Activated naive CD8-positive, alpha-beta T cell treated with anti-CD3 and anti-CD28 coated beads for 36 hours (primary cell): ENCODE measurements at places on chromosomes 16 and 17. TPM values are rescaled to one million over a fixed set of nuclear protein-coding genes. Genes with fewer than 3 reads are reported as not detected.

- DNase-seq = peak; percentile 63
Observed at GRCh38 chr17:49694847-49695697, 12.7 kb downstream of the SLC35B1 start.

GRCh38 chr16:12628536-12628935, 175.2 kb downstream of the CPPED1 start:
- no peak for DNase-seq

GRCh38 chr16:50338371-50339231, 30.2 kb downstream of the BRD7 start:
- no peak for DNase-seq

DNA sequence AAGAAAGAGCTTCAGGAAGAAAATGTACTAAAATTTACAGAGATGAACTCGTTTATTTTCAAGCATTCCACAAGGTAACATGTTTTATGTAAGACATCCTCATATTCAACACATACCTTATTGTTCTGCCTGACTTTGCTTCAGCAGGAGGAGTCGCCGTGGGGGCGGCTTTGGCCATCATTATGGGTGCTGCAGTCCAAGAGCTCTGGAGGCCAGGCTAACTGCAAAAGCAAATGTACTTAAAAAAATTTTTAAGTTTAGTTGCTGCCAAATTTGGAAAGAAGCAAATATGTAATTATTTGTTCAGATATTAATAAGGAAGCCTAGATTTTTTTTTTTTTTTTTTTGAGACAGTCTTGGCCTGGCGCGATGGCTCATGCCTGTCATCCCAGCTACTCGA, 4.1 kb upstream of the SPG7 start:
- no peak for DNase-seq

The HOXB8 gene
- not detected for total RNA-seq

The KRT16 gene
- total RNA-seq = not detected

The CANT1 gene
- total RNA-seq = 39.3 TPM

- no peak for DNase-seq
Observed at GRCh38 chr17:43574896-43575525, 28.9 kb upstream of the ETV4 start.

- DNase-seq = no peak
Observed at GRCh38 chr17:56111706-56112485, 41.4 kb upstream of the ANKFN1 start.

DNA sequence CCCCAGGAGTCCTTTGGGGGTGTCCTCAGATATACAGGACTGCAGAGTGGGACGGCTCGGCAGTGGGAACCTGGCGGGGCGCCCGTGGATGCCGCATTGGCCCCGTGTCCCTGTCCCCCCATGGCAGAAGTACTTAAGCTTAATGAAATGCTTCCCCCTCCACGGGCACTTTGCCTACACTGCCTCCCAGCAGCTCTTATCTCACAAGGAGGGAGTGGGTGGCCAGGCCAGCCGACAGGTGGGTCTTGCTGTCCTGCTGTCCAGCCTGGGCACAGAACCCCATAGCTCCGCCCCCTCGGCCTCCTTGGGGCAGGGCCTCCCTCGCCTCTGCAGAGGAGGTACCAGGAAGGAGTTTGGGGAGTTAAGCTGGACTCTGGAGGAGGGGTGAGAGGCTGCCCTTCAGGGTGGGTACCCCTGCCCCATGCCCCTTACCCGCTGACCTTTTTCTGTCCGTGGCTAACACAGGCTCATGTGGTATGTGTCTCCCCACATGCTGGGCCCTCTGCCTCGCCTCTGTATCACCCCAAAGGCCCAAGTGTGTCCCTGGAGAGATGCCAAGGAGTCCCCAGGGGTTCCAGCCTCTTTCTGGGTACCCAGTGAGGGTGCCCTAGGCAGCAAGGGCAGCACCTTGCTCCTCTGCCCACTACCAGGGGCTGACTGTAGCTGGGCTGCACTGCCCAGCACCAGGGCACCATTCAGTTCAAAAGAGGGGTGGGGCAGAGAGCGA, 8.7 kb downstream of the THRA start:
- DNase-seq = no peak

DNA sequence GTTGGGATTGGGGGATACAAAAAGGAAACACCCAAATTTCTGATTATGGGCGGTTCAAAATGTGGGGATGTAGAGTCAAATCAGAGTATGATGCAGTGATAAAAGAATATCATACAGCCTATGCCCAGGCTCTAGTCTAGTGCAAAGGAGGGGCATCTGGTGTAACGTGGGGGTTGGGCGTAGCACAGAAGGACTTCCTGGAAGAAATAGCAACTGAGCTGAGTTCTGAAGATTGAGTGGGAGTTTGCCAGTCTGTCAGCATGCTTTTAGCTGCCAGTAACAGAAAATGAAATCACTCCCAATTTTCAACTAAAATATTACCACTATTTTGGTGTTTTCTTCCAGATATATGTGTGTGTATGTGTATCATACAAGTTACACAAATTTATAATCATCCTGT, 196.9 kb downstream of the SPECC1 start:
- DNase-seq = peak; percentile 44

- DNase-seq = no peak
Observed at GRCh38 chr16:14371778-14372431, 258.2 kb downstream of the PARN start.

The PRSS21 gene
- total RNA-seq = 11.2 TPM

- DNase-seq = no peak
Observed at GRCh38 chr16:80300876-80301275, 239.9 kb upstream of the DYNLRB2 start.

The FOXN1 gene
- total RNA-seq = not detected

- DNase-seq = no peak
Observed at GRCh38 chr16:46900455-46901235, 16.5 kb downstream of the GPT2 start.

- DNase-seq = no peak
Observed at GRCh38 chr16:19542138-19542821, 13.2 kb upstream of the VPS35L start.

GRCh38 chr16:67782567-67783352, 23.6 kb downstream of the RANBP10 start:
- DNase-seq = no peak

The AXIN2 gene
- 1.6 TPM for total RNA-seq

The MT1F gene
- total RNA-seq = 13.2 TPM

DNA sequence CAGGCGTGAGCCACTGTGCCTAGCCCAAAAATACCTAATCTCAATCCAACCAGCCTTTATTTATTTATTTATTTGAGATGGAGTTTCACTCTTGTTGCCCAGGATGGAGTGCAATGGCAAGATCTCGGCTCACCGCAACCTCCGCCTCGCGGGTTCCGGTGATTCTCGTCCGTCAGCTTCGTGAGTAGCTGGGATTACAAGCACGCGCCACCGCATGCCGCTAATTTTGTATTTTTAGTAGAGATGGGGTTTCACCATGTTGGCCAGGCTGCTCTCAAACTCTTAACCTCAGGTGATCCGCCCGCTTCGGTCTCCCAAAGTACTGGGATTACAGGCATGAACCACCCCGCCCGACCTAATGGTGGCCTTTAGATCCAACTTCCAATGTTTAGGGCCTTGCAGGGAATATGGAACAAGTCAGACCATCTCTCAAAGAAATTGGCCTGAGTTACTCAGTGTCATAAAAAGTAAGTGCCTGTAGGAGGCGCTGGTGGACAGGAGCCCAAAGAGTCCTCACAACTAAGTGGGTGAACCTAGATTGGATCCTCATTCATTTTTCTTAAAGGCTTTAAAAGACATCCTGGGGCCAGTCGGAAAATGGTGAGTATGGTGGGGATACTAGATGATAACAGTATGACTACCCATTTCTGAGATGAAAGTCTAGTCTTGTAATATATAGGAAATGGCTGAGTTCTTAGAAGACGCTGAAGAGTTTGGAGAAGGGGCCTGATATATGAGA, 4.6 kb downstream of the ZSCAN10 start:
- peak; percentile 36 for DNase-seq

DNA sequence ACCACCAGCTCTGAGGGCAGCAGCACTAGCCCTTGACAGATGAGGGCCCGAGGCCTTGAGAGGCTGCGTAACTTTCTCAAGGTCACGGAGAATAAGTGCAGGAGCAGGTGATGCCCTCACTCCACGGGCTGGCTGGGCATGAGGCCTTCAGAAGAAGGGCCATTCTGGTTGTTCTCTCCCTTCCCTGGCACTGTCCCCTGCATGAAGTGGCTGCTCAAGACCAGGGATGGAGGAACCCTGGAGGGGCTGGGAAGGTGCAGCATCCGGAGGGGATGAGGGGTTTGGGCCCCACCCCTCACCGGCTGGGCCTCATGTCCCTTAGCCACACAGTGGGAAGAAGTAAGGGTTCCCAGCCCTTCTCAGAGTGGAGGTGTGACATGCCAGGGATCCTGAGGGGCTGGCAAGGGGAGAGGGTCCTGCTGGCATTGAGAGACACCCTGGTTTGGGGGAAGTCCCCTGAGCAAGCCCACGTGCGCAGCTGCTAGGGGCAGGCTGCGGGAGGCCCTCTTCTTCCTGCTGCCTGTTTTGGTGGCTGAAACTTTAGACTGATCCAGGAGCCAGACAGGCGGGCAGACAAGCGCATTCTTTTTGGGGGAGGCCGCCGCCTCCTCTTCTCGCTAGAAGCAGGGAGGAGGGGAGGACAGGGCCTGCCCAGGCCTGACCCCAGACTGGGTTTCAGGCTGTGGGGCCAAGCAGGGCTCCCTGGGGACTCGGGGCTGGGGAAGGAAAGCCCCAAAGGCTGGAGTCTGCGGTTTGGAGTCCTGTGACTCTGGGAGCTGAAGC, 74.0 kb downstream of the N4BP1 start:
- DNase-seq = peak; percentile 44

GRCh38 chr16:89953671-89954406, 5.3 kb downstream of the DEF8 start:
- no peak for DNase-seq

GRCh38 chr17:29091606-29092289, 48.8 kb downstream of the PIPOX start:
- DNase-seq = no peak

DNA sequence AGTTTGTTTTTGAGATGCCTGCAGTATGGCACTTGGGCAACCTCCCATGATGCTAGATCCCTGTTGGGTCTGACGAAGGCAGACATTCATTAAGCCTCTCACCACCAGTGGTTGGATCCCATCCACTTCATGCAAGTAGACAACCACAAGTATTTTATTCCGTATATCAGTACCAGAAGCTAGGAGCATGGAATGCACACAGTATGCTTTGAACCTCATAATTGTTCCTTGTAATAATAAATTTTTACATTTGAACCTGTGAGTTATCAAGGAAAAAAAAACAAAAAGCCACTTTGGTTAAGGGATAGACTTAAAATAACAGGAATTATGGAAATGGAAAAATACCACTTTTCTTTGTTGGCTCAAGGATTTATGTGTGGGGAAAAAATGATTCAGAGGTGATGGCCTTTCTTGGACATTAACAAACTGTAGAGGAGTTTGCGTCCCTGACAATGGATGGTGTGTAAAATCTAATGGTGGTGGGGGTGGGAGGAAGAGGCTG, 107.1 kb upstream of the KCNJ16 start:
- no peak for DNase-seq

GRCh38 chr17:58755269-58755576, 431 bp upstream of the PPM1E start:
- DNase-seq = no peak

The HOXB6 gene
- total RNA-seq = not detected

The ABCA6 gene
- total RNA-seq = 0.10 TPM

DNA sequence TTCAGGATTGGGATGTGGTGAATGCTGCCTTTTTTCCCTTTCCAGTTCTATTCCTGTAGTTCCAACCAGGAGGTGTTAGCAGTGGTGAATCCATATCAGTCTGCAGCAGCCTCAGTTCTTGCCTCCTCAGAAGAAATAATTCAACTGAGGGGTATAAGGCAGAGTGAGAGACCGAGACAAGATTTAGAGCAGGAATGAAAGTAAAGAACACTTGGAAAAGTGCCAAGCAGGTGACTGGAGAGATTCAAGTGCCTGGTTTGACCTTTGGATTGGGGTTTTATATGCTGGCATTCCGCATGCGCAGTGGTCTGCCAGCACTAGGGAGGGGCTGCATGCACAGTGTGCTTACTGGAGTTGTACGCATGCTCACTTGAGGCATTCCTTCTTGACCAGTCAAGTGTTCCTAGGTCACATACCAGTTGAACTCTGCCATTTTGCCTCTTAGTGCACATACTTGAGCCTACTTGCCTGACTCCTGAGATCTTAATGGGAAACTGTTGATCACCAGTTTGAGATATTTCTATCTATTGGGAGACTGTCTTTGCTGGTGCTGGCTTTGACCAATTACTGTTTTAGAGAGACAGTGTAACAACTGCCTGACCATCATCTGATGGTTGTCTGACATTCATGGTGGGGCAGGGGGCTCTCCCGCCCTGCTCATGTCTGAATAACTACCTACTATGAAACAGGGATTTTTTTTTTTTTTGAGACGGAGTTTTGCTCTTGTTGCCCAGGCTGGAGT, 680 bp upstream of the CCL15 start:
- no peak for DNase-seq

DNA sequence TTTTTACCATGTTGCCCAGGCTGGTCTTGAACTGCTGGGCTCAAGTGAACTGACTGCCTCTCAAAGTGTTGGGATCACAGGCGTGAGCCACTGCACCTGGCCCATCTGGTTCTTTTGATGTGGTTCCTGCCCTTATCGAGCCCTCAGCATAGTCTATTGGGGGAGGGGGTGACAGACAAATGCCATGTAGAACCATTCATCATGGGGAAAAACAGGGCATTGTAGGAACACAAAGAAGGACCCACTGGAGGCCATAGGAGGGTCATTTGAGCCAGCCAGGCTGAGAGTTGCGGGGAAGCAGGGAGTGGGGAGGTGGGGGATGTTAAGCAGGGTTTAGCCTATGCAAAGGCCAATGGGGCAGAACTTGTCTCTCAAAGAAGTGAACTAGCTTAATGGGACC, 11.9 kb downstream of the SEC14L5 start:
- DNase-seq = no peak

The PYY gene
- not detected for total RNA-seq

GRCh38 chr17:82388223-82388921, 16.8 kb downstream of the UTS2R start:
- DNase-seq = no peak

The AOC2 gene
- total RNA-seq = 2.6 TPM

DNA sequence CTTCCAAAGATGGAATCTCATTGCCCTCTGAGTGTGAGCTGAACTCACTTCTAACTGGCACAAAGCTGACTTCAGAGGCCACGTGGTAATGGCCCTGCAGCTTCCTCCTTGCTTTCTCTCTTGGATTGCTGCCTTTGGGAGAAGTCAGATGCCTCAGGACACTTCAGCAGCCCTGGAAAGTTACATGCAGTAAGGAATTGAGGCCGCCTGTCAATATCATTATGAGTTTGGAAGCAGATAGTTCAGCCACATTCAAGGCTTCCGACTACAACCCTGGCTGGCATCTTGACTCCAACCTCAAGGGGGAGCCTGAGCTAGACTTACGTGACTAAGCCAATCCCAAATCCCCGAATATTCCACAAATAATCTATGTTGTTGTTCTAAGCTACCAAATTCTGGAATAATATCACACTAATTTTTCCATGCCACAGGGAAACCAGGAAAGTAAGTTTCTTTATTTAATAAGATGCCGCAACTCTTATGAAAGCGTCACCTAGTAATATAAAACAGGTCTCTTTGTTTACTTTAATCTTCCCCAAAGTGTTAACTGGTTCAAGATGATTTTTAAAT, 13.6 kb downstream of the CEP20 start:
- DNase-seq = no peak
